8988T (cell line): ENCODE measurements at places on chromosomes 16 and 17.

- no peak for DNase-seq
Observed at GRCh38 chr17:58345500-58345899, 6.5 kb downstream of the SUPT4H1 start.

GRCh38 chr17:51319186-51319585, 58.8 kb downstream of the UTP18 start:
- DNase-seq: no peak

DNA sequence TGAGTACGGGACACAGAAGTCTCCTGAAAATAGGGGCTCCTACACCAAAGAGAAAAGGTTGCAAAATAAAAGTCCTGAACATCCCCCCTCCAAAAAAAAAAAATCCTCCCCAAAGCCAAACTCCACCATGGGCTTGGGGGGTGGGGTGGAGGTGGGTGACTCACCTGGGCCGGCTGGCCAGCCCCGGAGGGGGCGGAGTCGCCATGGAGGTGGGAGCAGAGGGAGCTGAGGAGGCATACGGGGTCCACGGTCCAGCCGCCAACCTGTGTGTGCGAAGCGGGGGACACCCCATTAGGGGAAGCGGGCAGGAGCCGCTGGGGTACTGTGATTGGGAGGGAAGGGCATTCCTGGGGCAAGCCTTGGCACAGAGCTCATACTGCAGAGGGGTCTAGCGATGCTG, 31.0 kb downstream of the SRCIN1 start:
- DNase-seq: no peak

- no peak for DNase-seq
Observed at GRCh38 chr17:61482467-61482866, 30.2 kb downstream of the TBX4 start.

DNA sequence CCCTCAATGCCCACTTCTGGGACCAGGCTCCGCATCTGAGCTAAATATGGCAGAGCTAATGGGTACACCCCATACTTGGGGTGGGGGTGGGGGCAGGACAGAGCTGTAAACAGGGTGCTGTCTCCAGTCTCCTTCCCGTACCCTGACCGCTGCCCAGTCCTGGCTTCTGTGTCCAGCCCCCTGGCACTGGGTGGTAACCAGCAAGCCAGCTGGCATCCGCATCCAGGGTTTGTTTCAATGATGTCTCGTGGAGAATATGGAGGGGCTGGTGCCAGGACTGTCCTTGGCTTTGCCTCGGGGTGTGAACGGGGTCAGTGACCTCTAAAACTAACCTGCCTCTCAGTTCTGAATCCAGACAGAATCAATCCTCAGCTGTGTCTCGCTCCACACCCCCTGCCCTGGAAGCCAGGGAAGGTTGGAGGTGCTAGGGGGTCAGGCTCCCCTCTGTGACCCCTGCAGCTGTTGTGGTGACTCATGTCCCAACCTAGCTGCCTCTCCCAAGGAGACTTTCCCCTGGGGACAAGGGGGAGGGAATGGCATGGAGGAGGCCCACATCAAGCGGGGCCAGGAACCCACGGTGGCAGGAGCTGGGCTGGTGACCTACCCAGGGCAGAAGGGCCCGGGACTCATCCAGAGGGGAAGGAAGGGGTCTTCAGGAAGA, 1.5 kb upstream of the PNMT start:
- no peak for DNase-seq

GRCh38 chr16:85570735-85571562, 42.2 kb upstream of the GSE1 start:
- DNase-seq: no peak

DNA sequence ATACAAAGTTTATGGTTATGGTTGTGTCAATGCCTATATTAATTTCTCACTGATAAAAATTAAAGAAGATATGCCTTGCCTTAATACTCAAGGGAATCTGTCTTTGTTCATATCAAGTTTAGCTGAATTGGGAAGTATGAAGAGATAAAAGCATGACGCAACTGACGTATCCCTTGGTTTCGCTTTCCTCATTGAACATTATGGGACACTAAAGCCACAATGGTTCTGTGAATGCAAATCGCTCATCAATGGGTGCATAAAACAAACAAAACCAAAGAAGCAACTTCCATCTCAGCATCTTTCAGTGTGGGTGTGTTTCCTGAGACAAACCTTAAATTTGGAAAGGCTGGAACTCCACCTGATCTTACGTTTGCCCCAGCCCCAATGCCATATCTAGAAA, 108.2 kb downstream of the NPIPB5 start:
- no peak for DNase-seq

GRCh38 chr17:34895383-34895782, 65.9 kb downstream of the CCT6B start:
- DNase-seq: no peak

- DNase-seq: no peak
Observed at GRCh38 chr17:40319651-40320540, 10.9 kb downstream of the RARA start.

GRCh38 chr17:67532326-67532871, 155.3 kb downstream of the PITPNC1 start:
- no peak for DNase-seq

GRCh38 chr17:14101976-14102375, 32.7 kb downstream of the COX10 start:
- no peak for DNase-seq

GRCh38 chr17:40516581-40517285, 15.3 kb upstream of the TNS4 start:
- DNase-seq: no peak

GRCh38 chr16:71540-72401, 660 bp downstream of the RHBDF1 start:
- peak; percentile 91 for DNase-seq

- no peak for DNase-seq
Observed at GRCh38 chr17:32302860-32303649, 37.4 kb downstream of the RHBDL3 start.

DNA sequence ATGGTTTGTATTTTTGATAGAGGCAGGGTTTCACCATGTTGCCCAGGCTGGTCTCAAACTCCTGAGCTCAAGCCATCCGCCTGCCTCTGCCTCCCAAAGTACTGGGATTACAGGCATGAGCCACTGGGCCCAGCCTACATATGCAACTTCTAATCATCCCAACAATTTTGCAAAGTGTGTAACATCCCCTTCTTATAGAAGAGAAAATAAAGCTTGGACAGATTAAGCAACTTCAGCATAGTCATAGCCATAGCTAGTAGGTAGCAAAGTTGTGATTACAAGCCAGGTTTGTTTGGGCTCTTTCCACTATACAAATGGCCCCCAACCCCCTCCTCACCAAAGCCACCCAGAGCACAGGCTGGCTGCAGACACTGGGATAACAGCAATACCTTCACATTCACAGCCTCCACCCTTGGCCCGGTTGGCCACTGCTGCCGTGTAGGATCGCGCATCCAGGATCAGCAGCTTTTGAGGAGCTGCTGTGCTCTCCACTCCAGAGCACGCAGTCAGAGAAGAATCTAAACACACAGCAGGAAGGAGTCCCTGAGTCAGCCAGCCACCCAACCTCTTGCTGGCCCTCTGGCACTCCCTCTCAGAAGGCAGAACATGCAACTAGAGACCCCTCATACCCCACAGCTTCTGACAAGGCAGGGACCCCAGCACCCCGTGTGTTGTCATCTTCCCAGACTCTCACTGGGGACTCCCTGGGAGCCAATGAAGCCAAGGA, 7.9 kb downstream of the MTMR4 start:
- no peak for DNase-seq

DNA sequence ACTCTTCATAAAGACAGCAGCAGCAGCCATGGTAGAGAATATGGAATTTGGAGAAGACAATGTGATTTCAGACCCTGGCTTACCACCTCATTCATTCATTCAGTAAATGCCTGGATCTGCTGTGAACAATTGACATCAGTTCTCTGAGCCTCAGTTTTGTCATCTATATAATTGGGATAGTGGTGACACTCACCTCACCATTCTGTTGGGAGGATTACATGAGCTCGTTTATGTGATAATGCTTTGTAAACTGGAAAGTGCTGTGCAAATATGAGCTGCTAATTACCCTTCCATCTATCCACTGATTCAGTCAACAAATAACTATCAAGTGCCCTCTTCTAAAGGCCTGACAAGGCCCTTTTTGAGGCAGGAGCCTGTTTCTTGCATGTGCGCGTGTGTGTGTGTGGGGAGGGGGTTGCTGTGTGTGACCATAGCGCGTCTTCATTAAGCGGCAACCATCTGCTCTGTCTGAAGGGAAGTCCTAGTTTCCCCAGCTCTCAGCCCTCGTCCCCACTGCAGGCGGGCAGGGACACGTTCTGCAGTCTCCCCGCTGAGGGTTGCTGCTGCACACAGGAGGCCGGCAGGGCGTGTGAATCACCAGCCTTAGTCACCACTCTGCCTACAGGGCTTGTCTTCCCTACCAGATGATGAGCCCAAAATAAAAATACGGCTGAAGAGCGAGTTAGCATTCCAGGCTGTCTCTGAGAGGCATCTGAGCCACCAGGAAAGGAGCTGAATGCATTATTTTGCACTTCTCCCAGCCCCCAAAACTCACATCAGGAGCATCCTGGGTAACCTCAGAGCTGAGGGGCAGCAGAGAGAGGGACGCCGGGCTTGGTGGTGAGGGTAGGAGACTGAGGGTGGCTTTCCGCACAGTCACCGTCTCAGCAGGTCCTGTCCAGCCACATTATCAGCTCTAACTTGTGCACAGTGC, 19.9 kb downstream of the ARL4D start:
- peak; percentile 71 for DNase-seq

DNA sequence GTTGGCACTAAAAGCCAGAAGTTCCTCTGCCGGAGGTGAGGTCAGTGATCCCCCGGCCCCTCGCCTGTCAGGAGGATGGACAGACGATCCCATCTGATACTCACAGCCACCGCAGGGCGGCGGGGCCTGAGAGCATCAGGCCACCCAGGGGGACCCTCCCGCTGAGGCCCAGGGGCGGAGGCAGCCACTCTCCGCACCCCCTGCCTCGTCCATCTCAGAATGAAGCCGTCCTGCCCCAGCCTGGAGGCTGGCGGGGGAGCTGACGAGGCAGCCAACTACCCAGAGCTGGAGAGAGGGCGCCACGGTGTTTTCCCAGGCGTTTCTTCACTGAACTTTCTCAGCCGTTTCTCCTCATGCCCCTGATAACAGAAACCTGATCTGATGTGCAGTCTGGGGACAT, 22.6 kb downstream of the TPSD1 start:
- DNase-seq: no peak

- no peak for DNase-seq
Observed at GRCh38 chr17:73742948-73743381, 98.7 kb upstream of the SDK2 start.

DNA sequence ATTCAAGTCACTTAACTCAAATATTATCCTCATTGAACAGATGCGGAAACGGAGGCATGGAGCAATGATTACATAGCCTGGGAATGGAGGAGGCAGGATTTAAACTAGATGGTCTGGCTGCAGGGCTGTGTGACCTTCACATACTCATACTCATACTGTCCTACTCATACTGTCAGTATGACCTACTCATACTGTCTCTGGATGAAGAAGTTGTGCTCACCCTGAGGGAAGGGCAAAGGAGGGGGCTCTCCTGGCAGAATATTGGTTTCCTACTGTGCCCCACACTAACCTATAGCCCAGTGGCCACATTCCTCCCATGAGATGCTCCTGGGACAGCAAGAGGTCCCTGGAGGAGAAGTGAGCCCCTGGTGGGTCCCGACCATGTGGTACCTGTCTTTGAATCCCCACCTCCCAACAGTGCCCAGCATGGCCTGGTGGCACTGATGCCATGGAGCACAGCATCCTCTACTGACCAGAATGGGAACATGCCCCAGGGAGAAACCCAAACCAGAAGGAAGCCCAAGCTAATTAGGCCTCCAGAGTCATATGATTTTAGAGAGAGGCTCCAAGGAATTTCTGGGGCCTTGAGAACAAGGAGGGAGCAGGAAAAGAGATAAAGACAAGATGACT, 197.3 kb upstream of the SDK2 start:
- DNase-seq: no peak

GRCh38 chr16:3017794-3018506, at the start of gene CLDN6:
TSS of gene CLDN6 (minus strand) at chr16:3018183. CDS start at chr16:3016021, 2,162 bp downstream.
- DNase-seq: no peak

- no peak for DNase-seq
Observed at GRCh38 chr17:78900816-78901215, 2.2 kb downstream of the CEP295NL start.

DNA sequence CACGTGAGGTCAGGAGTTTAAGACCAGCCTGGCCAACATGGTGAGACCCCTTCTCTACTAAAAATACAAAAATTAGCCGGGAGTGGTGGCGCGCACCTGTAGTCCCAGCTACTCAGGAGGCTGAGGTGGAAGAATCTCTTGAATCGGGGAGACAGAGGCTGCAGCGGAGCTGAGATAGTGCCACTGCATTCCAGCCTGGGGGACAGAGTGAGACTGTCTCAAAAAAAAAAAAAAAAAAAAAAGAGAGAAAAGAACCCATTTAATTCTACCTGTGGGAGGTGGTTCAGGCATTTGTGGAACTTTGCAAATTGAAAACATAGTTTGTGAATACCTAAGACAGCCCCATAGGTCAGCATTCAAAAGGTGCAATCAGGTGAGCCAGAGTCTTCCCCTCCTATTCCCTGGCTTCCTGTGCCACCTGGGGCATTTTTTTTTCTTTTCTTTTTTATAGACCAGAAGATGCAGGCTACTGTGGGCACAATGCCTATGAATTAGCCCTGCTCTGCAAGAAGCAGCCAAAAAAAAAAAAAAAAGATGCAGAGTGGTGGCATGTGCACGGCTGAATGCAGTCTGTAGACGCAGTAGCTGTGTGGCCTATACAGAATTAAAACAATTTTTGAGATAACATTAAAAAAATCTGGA, 9.1 kb upstream of the SOCS3 start:
- no peak for DNase-seq

GRCh38 chr17:16988749-16989229, 16.9 kb upstream of the TNFRSF13B start:
- no peak for DNase-seq

DNA sequence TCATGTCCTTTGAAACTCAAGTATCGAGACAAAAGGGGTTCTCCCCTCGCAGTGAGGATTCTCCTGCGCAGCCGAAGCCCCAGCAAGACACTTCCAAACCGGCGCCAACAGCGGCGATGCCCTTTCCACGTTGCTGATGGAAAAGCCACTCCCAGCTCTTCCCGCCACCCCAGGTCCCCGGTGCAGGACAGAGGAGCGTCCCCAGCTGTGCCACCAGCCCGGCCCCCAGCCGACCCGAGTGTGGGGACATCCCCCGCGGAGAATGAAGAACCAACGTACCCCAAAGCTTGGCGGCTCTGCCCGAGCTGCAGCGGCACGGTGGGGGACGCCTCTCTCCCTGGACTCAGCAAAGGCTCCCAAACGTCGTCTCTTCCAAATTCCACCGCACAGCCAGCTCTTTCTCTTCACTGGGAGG, 573 bp downstream of the CHST6 start:
- DNase-seq: no peak

- no peak for DNase-seq
Observed at GRCh38 chr17:2365132-2365531, 27.8 kb downstream of the SGSM2 start.

DNA sequence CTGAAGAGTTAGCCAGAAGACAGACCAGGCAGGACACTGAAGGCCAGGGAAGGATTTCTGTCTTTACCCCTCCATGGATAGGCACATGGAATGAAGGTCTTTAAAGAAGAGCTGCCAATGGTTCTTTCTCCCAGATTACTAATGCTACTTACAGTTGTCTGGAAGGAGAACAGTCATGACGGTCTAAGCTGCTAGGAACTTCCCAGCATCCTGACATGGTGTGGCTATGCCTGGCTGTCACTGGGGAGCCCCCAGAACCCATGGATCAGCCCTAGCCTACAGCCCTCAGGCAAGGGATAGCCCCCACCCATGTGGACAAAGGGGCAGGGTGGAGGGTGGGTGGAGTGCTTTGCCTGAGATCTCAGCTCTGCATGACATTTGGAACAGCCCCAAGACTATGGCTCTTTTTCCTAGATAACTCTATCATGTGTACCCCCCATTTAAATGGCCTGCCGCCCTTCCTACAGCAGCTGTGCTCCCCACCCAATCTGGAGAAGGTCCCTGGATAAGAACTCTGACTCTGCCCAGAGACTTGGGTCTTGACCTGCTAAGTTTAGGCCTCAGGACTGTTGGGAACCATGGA, 9.2 kb upstream of the KAT7 start:
- no peak for DNase-seq
